ENCODE measurements at places on chromosomes 13 and 19. TPM values are rescaled to one million over a fixed set of nuclear protein-coding genes. Genes with fewer than 3 reads are reported as not detected.
A peak's percentile ranks its signal among the peaks of the same experiment; 100 is the strongest.

PCSK4 gene
- total RNA-seq: 4.6 TPM

DNA sequence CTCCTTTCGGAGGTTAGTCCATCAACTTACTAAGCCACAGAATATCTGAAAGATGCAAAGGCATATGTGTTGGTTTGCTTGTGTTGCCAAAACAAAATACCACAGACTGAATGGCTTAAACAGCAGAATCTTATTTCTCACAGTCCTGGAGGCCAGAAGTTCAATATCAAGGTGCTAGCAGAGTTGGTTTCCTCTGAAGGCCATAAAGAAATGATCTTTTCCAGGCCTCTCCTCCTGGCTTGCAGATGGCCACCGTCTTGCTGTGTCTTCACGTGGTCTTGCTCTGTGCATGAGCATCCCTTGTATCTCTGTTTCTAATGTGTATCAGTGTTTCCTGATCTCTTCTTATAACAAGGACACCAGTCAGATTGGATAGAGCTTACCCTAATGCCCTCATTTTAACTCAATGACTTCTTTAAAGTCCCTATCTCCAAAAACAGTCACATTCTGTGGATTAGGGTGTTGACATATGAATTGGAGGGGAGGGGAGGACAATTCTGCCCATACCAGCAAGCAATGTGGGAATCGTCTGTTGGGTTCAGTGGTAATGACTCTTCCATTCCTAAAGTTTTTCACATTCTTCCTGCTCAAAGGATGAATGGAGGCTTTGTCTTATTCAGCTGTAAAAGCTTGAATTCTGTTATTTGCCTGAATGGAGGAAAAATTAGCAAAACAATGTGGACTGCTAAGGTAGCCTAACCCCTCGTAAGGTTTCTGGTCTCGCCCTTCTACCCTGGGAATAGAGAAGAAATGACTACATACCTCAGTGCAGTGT is 715.7 kb downstream of the DIAPH3 start:
- no peaks in the 10 kb centered on the region for H3K27me3 ChIP-seq
- H3K4me3 ChIP-seq: no peak overlapping the region
- H3K4me1 ChIP-seq: no peaks in the 10 kb centered on the region
- no peak for DNase-seq
- no peaks in the 10 kb centered on the region for H3K36me3 ChIP-seq
- H3K27ac ChIP-seq: no peak overlapping the region

GRCh38 chr19:28021259-28022185 is 1191.4 kb downstream of the UQCRFS1 start:
- no peaks in the 10 kb centered on the region for H3K27me3 ChIP-seq
- no peak for DNase-seq
- no peaks in the 10 kb centered on the region for H3K36me3 ChIP-seq
- no peak overlapping the region for H3K4me3 ChIP-seq
- H3K4me1 ChIP-seq: no peaks in the 10 kb centered on the region
- no peak overlapping the region for H3K27ac ChIP-seq

DNA sequence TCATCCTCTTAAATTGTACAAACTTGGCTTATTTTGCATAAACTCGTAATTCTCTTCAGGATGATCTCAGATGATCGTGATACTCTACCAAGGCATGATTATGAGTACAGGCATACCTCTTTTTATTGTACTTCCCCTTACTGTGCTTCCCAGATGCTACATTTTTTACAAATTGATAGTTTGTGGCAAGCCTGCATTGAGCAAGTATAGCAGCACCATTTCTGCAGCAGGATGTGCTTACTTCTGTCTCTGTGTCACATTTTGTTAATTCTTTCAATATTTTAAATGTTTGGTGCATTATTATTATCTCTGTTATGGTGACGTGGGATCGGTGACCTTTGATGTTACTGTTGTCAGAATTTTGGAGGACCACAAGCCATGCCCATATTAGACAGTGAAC is 752.3 kb downstream of the PCDH9 start:
- no peaks in the 10 kb centered on the region for H3K27me3 ChIP-seq
- no peak for DNase-seq
- no peak overlapping the region for H3K27ac ChIP-seq
- no peak overlapping the region for H3K4me3 ChIP-seq
- no peaks in the 10 kb centered on the region for H3K4me1 ChIP-seq

DNA sequence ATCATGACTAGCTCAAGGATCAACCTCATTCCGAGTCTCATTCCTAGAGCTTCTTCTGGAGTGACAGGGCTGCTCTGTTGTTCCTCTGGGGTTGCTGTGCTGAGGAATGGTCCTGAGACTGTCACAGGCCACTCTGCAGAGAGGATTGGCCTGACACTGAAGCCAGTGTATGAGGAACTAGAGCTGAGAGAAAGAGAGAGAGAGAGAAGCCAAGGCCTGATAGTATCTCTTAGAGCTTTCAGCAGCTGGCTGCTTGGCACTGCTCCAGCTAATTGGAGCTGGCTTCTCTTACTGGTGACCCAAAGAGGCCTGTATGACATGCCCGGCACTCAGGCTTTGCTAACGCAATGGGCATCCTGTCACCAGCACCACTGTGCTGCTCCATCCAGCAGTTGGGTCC is 73.4 kb upstream of the FLT1 start:
- no peaks in the 10 kb centered on the region for H3K4me1 ChIP-seq
- no peak overlapping the region for H3K27ac ChIP-seq
- H3K27me3 ChIP-seq: no peaks in the 10 kb centered on the region
- DNase-seq: peak; percentile 17
- H3K36me3 ChIP-seq: no peaks in the 10 kb centered on the region
